ENCODE measurements at places on chromosomes 12 and 14.

- no peak for DNase-seq
Measured at GRCh38 chr14:68652433-68652690, 140.5 kb downstream of the ZFP36L1 start.

- peak; percentile 1 for DNase-seq
Measured at GRCh38 chr12:67151886-67152285, 117.3 kb upstream of the CAND1 start.

GRCh38 chr14:31291210-31291609 lies 83.6 kb upstream of the HECTD1 start:
- DNase-seq = peak; percentile 24

GRCh38 chr12:85405781-85406522 lies 125.9 kb downstream of the ALX1 start:
- peak; percentile 92 for DNase-seq

DNA sequence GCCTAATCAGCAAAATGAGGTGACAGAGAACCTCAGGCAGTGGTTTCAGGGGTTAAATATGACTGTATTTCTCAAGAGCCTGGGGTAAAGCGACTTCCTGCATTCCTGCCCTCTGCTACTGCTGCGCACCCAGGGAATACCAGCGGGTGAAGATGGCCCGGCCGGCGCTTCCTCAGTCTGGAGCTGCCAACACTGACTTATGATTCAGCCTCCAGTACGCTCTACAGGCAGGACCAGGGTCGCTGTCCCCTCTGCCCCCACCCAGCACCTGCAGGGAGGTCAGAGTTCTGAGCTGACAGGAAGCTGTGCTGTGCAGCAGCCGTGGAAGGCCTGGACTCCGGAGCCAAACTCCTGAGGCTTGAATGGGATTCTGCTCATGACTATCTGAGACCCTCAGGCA lies 127.9 kb downstream of the PIWIL1 start:
- DNase-seq = no peak

GRCh38 chr12:108907839-108908351 lies 28.0 kb downstream of the DAO start:
- DNase-seq = peak; percentile 28

DNA sequence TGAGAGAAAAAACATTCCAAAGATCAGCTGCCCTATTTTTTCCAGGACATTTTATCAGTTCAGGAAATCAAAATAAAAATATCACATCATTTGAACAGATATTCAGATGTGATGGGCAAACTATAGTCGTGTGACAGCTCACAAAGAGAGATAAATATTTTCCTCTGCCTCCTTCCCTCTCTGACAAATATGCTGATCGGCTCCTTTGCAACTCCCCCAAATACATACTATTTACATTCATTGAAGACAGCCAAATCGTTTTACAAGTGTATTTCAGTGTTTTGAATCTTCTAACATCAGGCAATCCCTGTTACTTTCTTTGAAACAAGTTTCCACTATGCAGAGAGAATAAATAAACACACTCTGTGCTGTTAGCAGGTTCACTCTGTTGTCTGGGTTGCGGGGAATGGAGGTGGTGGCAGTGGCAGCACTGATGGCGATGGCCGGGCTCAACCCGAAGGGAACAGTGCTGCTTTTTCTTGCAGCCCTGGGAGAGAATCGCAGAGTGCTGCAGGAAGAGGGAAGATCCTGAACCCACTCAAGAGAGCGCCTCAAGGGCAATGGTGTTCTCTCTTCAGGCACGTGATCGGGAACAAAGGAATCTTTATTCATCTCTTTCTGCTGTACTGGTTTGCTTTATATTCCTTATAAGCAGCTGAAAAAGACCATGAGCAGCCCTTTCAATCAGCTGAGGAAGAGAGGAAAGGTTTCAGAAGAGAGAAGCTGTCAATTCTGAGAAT lies 142.5 kb downstream of the PHLDA1 start:
- DNase-seq = no peak

DNA sequence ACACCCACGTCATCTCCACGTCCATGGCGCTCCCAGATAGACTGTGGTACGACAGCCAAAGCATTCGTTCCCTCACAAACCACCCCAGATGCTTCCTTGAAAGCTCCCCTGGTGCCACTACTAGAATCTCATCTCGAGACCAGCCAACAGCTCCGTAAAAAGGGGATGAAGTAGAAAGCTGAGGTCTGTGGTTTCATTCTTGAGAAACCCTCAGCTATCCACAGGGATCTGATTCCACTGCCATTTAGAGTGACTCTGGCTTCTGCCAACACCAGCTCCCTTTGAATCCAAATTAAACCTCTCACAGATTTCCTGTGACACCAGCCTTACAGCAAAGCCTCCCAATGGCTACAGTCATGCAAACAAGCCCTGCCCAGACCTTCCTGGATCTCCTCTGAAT lies 18.5 kb upstream of the FOXN3 start:
- DNase-seq = no peak

DNA sequence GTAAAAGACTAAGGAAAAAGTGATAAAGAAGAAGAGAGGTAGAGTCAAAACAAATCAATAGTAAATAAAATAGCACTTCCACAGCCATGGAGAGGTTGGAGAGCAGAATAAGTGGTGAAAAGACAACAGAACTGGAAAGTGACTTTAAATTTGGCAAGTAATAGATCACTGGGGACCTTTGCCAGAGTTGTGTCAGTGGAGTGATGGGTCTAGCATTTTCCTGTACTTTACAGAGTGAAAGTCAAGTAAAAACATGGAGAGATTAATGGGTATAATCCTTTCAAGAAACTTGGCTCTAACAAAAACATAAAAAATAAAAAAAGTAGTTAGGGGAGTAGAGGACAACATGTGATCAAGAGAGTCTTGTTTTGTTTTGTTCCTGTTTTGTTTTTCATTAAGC lies 502.2 kb upstream of the RPL10L start:
- no peak for DNase-seq

- no peak for DNase-seq
Measured at GRCh38 chr12:112932485-112933128, 5.7 kb upstream of the OAS3 start.

GRCh38 chr12:77324763-77325468 lies 259.5 kb upstream of the E2F7 start:
- DNase-seq = peak; percentile 61

GRCh38 chr14:57833323-57833722 lies 32.6 kb downstream of the SLC35F4 start:
- peak; percentile 92 for DNase-seq

GRCh38 chr12:50981319-50982239 lies 29.2 kb downstream of the HIGD1C start:
- no peak for DNase-seq

DNA sequence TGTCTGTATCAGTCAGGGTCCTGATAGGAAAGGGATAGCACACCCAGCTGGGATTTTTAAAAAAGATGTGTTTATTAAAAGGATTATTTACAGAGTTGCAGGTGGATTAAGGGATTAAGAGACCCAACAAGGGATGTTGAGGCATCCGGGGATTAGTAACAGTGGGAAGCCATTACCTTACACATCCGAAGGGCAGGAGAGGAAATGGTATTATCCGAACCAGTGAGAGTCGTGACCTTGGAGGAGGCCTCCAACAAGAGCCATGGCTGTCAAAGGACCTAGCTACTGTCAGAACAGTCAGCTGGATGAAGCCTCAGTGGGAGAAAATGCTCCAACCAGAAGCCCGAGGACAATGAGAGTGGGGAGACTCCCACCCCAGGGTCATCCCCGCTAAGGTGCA lies 146.3 kb upstream of the KRAS start:
- no peak for DNase-seq

DNA sequence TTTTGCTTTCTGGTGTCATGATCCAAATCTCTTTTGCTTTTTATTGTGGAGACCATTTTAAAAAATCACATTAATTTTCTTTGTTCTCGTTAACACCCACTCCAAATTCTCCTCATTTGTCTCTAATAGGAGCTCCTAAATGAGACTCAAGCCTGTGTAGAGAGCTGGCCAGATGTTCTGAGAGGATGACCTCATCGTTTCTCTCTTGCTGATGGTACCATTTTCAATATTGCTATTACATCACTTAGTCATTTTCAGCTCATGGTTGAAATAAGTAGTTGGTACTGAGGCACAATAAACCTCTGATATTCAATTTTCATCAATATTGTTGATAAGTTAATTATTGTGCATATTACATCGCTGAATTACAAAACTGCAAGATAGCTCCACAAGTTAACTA lies 31.5 kb downstream of the SPTB start:
- DNase-seq = no peak

DNA sequence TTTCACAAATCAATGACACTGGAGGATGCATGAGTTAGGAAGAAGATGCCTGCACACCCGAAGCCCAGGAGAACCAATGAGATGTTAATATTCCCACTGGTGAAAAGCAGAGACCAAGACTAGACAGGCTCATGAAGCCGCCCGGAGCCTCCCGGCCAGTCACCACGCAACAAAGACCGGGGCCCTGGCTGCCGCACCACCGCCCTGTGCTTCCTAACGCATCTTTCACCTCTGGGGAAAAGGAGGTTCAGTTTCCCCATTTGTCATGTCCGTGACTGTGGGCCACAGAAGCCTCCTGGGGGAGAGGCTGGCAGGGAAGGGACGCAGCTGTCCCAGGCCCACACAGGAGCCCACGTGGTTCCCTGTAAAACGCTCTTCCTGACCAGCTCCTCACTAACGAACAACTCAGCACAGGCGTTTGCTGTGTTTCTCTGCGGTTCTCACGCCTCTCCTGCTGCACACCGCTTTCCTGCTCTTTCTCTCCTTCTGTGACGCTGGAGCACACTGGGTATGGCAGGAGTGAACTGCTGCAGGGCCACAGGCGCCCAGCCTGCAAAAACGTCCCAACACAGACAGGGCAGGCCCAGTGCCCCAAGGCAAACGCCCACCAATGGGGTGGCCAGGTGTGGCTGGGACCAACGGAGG lies 10.8 kb downstream of the RIMBP2 start:
- no peak for DNase-seq

DNA sequence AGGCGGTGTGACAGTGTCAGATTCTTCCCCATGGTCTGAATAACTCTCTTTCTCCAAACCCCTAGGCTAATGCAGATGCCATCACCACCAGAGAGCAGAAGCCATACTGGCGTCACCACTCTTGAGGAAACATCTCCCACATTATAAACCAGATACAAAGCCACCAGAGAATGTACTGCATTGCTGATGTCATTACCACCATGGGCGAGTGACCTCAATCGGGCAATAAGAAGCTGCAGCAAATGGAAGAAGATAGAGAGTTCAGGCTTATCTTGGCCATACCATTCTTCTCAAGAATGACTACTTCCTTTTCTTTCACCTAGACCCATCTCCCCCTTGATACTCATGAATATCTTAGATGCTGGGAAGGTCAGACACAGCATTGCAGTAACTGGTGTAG lies 1157.2 kb downstream of the TMEM121 start:
- DNase-seq = no peak

DNA sequence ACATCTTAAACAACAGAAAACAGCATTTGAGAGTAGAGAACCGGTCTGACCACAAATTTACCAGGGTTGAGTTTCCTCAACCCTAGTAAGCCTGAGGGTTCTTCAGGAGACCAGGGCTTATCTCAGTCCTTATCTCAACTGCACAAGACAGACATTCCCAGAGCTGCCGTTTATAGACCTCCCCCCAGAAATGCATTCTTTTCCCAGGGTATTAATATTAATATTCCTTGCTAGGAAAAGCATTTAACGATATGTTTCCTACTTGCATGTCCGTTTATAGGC lies 12.3 kb downstream of the TMEM117 start:
- DNase-seq = no peak

Data from AG10803 (cell line).